DMS153 (cell line): ENCODE measurements at places on chromosomes 13 and 19.
A peak's percentile ranks its signal among the peaks of the same experiment; 100 is the strongest.

GRCh38 chr19:17646441-17646840, 41.7 kb downstream of the UNC13A start:
- DNase-seq: no peak

DNA sequence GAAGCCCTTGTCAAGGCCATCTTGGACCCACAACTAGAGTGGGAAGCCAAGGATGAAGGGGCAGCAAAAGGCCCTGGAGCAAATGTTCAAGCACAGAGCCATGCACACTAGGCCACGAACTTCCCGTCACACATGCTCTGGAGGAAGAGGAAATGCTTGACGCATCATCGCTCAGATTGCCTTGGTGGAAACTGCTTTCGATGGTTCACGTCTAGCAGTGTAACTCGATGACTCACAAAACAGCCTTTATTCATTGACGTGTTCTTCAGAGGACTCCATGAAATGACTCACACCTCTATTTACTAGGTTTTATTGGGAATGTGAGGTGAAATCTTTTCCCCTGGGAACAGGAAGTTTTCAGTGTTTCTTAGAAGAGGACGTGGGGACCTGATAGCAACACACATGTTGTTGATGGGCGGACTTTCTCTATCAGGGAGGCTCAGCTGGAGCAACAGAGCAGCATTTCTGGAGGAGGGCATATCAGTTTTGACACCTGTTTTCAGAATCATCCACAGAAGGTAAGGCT, 79.8 kb upstream of the FLT1 start:
- peak; percentile 65 for DNase-seq

GRCh38 chr19:8319807-8320520, 1.2 kb downstream of the NDUFA7 start:
- no peak for DNase-seq

- peak; percentile 9 for DNase-seq
These were observed 84.5 kb upstream of the FRY start for GRCh38 chr13:31947105-31947504.

- DNase-seq: no peak
These were observed 89.9 kb downstream of the STK24 start for GRCh38 chr13:98487016-98487415.

- DNase-seq: no peak
These were observed 25.4 kb downstream of the MAP2K2 start for GRCh38 chr19:4098493-4098892.

DNA sequence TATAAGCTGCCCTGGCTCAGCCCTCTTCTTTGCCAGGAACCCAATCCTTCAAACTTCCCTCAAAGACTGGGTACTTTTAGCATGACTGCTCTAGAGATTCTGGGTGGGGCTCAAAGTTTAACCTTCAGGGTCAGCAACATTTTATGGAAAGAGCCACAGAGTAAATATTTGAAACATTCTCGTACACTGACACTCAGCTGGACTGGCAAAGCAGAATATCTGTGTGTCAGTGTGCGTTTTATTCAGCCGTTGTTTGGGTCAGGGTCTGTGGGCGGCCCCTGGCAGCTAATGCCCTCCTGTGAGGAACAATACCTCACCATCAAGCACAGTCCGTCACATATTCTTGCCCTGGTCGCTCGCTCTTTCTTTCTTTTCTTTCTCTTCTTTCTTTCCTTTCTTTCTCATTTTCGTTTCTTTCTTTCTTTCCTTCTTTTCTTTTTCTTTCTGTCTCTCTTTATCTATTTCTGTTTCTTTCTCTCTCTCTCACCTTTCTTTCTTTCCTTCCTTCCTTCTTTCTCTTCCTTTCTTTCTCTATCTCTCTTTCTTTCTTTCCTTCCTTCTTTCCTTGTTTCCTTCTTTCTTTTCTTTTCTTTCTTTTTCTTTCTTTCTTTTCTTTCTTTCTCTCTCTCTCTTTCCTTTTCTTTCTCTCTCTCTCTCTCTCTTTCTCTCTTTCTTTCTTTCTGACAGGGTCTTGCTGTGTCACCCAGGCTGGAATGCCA, 10.7 kb downstream of the DPRX start:
- DNase-seq: no peak

GRCh38 chr13:33723365-33723764, 94.6 kb upstream of the RFC3 start:
- DNase-seq: no peak

DNA sequence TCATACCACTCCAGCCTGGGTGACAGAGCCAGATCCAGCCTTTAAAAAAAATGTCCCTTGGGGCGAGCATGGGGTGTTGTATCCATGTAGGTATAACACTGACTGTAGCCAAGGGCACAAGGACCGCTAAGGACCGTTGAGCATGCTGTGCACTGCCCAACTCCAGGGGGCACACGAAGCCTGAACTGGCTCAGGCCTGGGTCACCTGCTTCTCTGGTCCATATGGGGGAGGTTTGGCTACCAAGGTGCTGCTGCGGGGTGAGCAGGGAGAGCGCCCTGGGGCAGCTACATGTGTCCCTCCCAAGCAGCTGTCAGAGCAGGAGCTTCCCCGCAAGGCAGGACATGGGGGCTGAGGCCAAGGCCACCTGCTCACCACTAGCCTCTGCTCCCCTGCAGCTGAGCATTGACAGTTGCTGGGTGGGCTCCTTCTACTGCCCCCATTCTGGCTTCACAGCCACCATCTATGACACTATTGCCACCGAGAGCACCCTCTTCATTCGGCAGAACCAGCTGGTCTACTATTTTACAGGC, 16.3 kb downstream of the CATSPERG start:
- DNase-seq: no peak

- DNase-seq: no peak
These were observed 5.4 kb downstream of the LINGO3 start for GRCh38 chr19:2302319-2303210.

DNA sequence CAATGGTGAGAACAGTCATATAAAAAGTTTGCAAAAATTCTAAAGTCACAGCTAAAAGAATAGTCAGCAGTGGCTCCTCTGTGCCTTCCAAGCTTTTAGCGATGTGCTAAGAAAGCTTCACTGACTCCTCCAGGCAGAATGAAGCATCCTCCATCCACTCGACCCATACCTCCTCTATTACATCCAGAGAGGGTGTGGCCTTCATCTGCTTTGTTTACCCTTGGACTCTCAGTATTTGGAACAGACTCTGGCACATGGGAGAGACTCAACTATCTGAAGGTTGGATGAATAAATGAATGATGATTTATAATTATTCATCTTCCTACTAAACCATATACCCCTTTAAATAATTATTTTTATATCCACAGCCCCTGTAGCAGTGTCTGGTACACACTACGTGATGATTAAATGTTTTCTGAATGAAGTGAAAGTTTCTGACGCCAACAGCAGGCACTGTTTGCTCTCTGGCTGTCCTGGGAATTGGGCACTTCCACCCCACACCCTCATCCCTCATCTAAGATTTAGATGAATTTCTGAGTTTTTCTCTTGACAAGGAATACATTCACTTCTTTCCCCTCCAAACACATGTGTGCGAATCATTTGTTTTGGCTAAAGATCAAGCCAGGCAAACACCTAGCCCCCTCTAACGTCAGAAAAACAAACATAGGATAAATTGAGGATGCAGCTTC, 93.9 kb downstream of the NUFIP1 start:
- DNase-seq: no peak

DNA sequence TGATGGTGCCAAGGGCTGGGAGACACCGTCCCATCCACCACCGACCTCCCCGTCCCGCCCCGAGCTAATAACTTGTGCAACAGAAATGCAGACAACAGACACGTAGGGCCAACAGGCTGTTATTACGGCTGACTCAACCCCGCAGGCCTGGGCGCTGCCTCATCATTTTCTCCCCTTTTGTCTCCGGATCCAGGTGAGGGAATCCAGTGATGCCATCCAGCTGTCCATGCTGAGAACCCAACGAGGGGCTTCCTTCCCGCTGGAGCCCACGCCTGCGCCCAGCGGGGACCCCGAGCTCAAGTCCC, 6.4 kb upstream of the DIRAS1 start:
- no peak for DNase-seq

GRCh38 chr19:15911599-15912235, 13.8 kb upstream of the CYP4F2 start:
- no peak for DNase-seq

DNA sequence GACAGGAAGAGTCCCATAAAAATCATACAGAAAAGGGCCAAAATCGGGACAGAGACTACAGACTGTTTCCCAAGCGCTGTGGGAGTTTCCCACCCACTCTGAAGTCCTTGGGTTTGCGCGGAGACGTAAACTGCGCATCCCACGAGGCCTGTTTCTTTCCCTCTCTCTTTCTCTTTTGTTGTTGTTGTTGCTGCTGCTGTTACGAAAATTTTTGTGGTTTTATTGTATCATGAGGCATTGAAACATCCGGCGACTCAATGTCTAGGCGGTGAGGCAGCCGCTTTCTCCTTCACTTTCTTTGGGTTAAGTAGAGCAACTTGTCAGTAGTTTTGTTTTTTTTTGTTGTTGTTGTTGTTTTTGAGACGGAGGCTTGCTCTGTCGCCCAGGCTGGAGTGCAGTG, 1.6 kb upstream of the PPP1R12C start:
- DNase-seq: no peak

- DNase-seq: no peak
These were observed 1581.3 kb downstream of the EFNB2 start for GRCh38 chr13:104954210-104954609.

DNA sequence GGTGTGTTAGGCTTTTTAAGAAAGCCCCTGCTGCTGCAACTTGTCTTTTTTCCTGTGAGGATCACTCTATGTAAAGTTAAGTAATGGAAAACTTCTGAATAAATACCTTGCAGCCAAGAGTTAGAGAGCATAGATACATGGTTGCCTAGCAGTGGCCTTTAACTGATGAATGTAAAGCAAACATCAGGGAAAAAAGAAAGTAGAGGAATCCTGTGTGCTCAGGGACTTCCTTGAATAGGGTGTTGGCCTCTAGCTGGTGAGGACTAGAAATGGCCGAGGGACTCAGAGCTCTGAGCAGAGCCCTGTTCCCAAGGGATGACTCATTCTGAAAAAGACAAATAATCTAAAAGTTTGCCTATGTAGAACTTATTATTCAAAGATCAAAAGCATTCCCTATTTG, 135.7 kb downstream of the MIPEP start:
- DNase-seq: peak; percentile 61

GRCh38 chr13:101416181-101417042, at the start of gene NALCN:
Gene NALCN, minus strand, starts transcription at chr13:101416508. Its CDS starts 17,382 bp downstream, at chr13:101399126.
- no peak for DNase-seq

DNA sequence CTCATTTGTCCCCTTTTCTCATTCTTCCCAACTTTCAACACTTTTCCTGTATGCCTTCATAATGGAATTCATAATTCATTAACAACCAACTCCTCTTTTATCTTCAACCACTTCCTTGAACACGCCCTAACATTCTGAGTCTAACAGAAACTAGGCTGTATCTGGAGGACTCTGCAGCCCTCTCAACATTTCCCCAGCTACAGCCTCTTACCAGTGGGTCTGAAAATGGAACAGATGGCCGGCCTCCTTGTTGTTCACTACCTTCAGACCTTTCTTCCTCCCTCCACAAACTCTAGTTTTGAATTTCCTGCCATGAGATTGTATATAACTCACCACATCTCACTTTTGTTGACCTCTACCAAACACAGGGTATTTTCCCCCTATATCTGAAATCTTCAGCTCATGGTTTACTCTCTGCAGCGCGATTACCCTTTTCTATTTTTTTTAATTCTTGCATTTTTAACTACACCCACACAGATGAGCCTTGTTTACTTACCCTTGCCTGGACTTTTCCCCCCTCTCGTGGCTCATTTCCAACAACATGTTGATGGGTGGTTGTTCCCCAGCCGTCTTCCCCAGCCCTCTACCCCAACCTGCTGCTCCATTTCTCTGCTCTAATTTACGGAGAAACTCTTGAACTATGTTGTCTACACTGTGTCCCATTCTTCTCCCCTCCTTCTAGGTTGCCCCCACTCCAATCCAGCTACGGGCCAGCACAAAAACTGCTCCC, 846 bp downstream of the ZNF790 start:
- DNase-seq: no peak

GRCh38 chr19:43651758-43652545, 12.3 kb upstream of the CADM4 start:
- peak; percentile 41 for DNase-seq

DNA sequence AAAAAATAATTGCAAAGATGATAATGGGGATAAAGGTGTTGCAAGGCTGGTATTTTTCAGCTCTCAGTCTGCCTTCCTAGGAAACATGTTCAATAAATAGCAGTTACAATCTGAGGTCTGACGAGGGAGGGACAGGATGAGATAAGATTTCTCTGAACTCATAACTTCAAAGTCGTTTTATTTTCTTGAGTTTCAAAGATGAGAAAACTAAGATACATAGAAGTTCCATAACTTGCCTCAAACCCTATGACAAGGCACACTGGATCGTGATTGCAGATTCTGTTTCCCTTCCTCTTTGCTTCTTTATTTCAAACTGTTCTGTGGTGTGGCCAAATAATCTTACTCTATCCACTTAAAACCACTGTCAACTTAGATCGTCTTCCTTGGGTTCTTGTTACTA, 327.2 kb downstream of the GPC5 start:
- DNase-seq: no peak

DNA sequence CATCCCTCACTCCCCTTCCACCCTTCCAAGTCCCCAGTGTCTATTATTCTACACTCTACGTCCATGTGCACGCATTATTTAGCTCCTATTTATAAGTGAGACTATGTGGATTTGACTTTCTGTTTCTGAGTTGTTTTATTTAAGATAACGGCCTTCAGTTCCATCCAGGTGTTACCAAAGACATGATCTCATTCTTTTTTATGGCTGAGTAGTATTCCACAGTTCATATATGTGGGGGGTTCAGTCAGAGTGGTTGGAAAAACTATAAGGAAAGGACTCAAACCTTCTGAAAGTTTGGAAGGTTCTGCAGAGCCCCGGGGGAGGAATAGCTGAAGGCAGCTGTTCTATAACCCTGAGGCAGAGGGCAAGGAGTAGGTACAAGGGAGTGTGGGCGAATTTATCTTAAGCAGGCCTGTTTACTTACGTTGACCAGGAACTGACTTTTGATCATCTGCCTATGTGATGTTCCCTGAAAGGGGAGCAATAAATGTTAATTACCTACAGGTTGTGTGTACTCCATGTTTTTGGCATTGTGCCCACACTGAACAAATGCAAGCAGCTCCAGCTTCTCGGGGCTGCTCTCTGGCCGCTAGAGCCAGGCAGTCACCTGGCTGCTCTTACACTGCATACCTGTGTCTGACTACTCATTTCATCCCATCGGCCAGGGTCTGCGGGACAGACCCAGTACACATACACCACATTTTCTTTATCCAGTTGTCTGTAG, 13.5 kb upstream of the ADGRE1 start:
- no peak for DNase-seq

- DNase-seq: no peak
These were observed 3.8 kb downstream of the PPP1R12C start for GRCh38 chr19:55113570-55114039.

GRCh38 chr13:98032168-98032567, 78.7 kb downstream of the IPO5 start:
- no peak for DNase-seq

- no peak for DNase-seq
These were observed 203.3 kb downstream of the LMO7 start for GRCh38 chr13:75839406-75839805.
